ENCODE measurements at places on chromosomes 3 and 15.

GRCh38 chr15:83012636-83013035 is 1.2 kb upstream of the C15orf40 start:
- no peak for DNase-seq

DNA sequence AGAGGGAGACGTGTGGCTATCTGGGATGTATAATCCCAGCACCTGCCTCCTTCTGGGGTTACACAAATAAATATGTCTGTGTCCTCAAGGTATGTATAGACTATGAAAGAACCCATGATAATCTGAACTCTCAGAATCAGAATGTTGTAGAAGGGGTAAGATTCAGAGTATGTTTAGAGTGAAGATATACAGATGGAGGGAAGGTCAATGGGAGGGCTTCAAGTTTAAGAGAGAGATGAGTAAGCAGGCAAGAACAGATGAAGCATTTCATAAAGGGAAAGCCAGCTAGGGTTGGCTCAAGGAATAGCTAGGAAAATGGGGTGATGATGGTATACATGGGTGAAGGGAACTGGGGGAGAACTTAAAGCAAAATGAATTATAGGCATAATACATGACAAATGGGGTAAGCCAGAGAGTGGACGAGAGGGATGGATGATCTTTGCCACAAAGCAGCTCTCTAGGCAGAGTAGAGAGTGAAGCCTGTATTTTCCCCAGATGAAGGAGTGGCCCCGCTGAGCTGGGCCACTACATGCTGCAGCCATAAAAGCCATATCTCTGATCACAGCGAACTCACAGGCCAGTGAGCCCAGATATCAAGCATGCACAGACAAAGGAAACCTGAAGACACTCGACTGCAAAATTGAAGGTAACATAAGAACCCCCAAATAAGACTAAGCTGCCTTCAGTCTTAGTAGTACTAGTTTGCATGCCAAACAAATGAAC is 15.9 kb upstream of the ZBTB38 start:
- DNase-seq: no peak

GRCh38 chr15:65401611-65402240 is 21.0 kb downstream of the IGDCC4 start:
- DNase-seq: no peak

DNA sequence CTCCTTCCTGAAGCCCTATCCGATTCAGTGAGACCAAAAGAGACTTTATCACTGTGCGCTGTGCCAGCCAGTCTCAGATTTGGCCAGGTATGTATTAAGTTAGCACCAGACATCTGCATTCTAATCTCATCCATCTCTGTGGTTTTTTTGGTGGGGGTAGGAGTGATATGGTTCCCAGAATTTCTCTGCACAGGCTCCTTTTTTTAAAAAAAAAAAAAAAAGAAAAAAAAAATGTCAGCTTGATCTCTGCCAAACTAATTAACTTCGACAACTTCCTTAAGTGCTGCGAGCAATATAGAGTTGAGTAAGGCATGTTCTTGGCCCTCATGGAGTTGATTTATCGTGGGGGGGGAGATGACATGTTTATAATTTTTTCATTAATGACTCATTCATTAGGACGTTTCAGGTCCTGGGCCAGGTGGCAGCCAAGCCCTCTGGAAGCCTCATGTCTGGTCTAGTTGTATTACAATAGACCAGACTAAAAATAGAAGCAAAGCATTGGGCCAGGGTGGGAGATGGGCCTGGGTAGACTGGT is 12.9 kb downstream of the SLCO3A1 start:
- DNase-seq: no peak

- DNase-seq: no peak
Measured at GRCh38 chr15:91193378-91193720, 93.3 kb downstream of the SV2B start.

GRCh38 chr3:46433841-46434240 is 26.8 kb downstream of the CCRL2 start:
- DNase-seq: no peak

- DNase-seq: no peak
Measured at GRCh38 chr15:63283126-63283525, 5.7 kb downstream of the APH1B start.

- no peak for DNase-seq
Measured at GRCh38 chr3:148883163-148883562, 18.1 kb downstream of the CPA3 start.

GRCh38 chr3:16587681-16588060 is 17.6 kb downstream of the DAZL start:
- DNase-seq: no peak

- DNase-seq: no peak
Measured at GRCh38 chr3:70090322-70090913, 90.9 kb downstream of the SAMMSON start.

GRCh38 chr3:11195721-11196332 is 41.5 kb downstream of the HRH1 start:
- no peak for DNase-seq

DNA sequence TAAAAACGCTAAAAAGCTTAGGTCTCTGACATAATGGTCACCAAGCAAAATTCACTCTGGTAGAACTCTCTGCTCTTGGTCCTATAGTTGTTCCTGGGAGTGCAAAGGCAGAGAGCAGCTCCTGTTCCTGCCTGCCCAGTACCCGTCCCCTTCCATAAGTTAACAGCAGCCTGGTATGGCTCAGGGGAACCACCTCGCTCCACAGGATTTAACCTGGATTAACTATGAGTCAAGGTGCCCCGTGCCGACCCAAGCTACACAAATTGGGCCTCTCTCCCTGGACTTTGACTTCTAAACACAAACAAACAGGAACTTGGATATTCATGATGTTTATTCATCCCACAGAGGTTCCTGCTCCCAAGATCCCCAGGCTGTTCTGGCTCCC is 32.1 kb downstream of the SCAP start:
- no peak for DNase-seq

GRCh38 chr3:58608648-58609047 is 31.5 kb upstream of the FAM107A start:
- DNase-seq: no peak

DNA sequence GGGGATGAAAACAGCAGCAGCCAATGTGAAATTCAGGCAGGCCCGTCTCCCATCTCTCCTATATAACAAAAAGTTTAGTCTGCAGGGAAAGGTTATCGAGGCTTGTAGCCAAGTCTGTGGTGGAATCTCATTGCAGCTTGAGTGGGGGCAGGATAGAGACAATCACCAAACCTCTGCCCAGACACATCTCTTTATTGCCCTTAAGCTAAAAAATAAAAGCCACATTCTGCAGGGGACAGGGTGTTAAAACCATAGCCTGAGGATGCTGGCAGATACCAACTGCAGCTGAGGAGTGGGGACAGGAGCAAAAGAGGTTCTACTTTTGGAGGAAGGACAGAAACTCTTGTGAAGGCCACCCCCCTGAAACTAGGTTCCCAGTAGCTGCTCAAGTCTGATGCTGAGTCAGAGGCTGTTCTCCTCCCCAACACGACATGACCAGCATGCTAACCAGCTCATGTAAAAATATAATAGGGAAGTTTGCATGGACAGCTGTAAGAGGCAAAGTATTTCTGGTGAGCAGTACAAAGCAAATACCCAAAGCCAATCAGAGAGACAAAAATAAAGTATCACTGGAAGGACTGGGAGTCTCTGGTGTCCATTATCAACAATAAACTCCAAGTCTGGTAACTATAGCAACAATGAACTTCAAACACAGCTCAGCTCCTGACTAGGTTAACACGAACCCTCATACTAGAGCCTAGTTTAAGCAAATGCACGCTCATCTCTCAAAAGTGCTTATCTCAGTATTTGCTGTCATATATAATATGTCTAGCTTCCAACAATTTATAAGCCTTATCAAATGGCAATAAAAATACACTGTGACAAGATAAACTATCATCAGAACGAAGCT is 362.2 kb upstream of the SLCO3A1 start:
- DNase-seq: no peak

GRCh38 chr15:50166216-50166615 is 15.8 kb upstream of the SLC27A2 start:
- DNase-seq: no peak

- DNase-seq: no peak
Measured at GRCh38 chr15:31265090-31265870, 61.4 kb upstream of the KLF13 start.

DNA sequence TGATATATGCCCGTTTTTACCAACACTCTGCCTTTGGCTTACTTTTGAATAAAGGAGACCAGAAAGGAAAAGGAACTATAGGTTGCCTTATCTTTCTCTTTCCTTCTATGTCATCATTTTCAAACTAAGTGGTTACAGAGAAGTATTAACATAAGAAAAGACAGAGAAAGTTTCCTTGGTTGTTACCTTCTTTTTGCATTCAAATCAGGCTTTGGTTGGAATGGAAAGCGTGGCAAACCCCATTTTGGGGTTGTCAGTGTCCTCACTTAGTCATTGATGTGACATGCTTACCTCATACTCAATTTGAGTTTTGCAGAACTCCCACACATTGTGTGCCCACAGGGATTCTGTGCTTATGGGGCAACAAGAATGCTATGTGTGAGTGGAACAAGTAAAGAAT is 3.7 kb upstream of the THRB start:
- DNase-seq: no peak

DNA sequence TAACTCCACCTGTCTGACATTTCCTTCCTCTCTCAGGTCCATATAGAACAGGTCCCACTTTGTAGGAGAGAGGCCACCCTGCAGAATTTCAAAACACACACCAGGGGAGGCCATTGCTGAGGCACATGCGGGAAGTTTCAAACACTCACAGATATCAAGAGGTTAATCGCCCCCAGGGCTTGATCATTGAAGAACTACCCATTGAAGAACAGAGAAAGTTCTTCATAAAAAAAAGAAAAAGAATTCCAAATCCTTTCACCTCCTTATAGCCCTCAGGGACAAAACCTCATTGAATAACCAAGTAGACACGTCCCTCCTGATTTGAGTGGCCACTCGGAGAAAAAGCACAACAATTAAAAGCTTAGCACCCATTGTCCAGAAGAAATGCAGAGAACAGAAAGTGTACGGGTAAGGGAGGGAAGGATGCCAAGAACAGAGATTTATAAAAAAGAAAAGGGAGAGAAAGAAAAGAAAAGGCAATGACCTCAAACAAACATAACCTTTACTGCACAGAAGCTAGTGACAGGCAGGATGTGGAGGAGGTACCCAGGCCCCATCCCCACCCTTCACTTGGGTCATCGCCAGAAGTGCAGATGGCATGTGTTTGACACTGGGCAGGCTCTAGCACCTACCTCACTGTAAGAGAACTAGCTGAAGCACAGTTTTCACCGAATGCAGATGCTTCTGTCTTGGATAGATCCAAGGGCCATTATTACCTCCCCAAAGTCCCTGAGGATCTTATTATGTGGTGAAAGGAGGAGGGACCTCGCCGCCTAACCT is 112.3 kb upstream of the HES1 start:
- DNase-seq: no peak

DNA sequence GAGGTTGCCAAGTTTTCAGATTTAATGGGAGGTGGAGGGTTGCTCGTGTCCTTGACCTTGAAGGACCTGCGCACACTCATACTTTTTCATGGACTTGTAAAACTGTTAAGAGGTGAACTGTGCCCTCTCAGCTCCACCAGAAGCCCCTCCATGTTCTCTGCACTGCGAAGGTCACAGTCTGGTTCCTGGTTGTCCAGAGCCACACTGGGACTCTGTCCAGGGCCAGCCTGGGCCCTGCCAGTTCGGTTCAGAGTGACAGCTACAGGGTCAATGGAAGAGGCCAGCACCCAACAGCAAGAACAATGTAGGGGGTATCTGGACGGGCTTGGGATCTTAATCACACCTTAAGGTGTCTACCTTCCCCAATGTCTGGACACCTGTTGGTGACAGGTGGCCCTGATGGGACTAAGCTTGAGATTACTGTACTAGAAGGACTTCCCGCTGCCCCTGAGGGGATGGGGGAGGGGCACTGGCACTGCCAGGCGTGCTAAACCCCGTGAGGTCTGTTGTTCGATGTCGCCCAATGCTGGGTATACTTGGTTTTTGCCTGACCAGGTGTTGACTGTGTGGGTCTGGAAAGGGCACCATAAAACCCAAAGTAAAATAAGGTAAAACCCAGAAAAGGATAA is 34.7 kb downstream of the GRK7 start:
- DNase-seq: no peak

GRCh38 chr3:183430325-183430957 is 2.0 kb upstream of the MCF2L2 start:
- no peak for DNase-seq

- no peak for DNase-seq
Measured at GRCh38 chr3:86257955-86258641, 732.9 kb downstream of the VGLL3 start.

DNA sequence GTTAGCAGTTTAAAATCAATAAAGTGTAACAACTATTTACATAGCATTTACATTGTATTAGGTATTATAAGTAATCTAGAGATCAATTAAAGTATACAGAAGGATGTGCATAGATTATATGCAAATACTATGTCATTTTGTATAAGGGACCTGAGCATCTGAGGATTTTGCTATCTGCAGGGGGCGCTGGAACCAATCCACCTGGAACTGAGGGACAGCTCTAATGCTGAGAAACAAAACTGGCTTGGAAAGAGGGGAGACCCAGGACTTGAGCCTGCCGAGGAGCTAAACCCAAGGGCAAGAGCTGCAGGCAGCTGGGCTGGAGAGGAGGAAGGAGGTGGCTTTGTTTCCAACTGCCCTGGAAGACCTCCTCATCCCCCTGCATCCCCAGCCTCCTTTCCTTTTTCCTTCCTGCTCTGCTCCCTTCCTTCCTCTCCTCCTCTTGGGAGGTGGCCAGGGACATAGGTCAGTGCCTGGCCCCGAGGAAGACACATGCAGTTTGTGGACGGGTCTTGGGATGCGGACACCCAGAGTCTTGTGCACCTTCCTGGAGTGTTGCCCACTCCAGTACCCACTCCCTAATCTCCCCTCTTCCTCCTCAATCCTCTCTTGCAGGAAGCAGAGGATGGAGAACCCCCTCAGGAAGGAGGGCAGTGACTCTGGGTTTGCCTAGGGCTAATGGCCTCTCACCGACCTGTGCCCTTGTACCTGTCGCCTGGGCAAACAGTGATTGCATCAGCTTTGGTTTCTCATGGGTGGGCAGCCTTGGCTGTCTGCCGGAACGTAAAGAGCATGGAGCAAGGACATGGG is 825 bp upstream of the RTP3 start:
- DNase-seq: peak; percentile 33

GRCh38 chr3:136818191-136818768 is 646 bp upstream of the SLC35G2 start:
- DNase-seq: no peak

DNA sequence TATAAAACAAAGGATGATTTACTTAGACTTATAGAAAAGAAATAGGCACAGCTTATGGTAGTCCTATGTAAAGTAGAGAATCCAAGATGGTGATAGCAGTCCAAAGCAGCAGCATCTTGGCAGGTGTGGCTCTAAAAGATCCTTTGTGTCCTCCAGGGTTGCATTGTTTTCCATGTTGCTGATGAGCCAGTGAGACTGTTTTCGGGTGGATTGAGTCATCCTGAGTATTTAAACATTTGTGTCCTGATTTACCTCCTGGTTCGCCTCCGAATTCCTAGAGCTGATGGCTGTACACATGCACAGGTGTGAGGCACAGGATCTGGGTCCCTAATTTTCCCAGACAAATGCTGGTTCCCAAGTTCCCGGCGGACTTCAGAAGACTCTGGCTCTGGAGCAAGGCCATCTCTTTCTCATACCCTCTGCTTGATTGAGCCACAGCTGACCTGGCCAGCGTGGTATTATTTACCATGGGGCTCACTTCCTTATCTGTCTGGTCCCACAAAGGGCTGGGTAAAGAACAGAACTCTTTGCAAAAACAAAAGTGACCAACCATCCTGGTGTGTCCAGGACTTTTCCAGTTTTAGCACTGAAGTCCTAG is 51.0 kb downstream of the ARNT2 start:
- DNase-seq: no peak

Data from activated T-helper 1 cell treated with Interleukin-2 at 50 U/mL for 16 hours (primary cell).